ENCODE measurements at places on chromosomes 5 and 9.

GRCh38 chr5:132354381-132355139 is 14.9 kb upstream of the SLC22A5 start:
- no peak for DNase-seq

- no peak for DNase-seq
Observed at GRCh38 chr5:40823459-40823858, 11.6 kb downstream of the RPL37 start.

DNA sequence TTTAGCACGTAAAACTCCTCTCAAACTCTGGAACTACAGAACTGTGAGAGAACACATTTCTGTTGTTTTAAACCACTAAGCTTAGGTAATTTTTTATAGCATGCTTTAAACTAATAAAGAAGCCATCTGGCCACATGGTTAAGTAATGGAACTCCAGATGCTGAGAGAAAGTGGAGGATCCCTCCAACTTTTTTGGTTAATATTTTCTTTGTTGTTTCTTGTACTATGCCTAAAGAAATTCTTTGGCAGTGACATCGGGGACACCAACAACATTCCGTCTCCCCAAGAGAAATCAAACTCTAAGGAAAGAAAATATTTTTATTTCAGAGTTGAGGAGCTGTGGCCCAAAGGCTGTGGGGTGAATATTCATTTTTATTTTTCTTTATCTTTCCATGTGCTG is 734.8 kb upstream of the CDH9 start:
- no peak for DNase-seq

DNA sequence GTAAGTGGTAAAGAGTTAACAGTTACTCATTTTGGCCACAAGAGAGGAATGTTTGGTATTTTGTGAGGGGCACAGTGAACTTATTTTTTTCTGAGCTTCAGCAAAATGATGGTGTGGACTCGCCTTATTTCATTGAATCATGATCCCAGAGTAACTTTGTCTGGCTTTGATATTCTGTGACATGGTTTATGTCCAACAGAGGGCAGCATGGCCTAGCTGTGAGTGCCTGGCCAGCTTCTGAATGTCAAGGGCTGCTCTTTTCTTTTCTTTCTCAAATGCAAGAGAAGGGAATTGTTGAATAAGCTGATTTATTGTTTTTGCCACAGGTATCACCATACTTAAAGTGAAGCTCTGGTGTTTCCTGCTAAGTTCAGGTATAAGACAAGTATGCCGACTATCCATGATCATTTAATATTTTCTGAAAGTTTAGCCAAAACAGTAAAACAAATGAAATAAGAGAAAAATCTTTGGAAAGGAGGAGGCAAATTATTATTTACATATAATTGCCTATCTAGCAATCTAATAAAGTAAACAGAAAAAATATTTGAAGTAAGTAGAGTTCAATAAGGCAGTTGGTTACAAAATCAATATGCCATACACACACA is 31.7 kb downstream of the MRPL22 start:
- DNase-seq = no peak

All from GM10248 (cell line).